HFFc6 (cell line): ENCODE measurements at places on chromosomes 5 and 9. TPM values are rescaled to one million over a fixed set of nuclear protein-coding genes. Genes with fewer than 3 reads are reported as not detected.
A peak's percentile ranks its signal among the peaks of the same experiment; 100 is the strongest.

Gene ARHGEF28
- total RNA-seq = 8.1 to 13.6 TPM (median 8.2 TPM) in 3 replicates

Gene MOB3B
- total RNA-seq = not detected in 3 replicates

Gene FIBCD1
- total RNA-seq = 1.5 and 7.6 TPM in 2 replicates

Gene TUBB4B
- total RNA-seq = 392 and 658 TPM in 2 replicates

Gene BARHL1
- total RNA-seq = not detected in 2 replicates

Gene SLC6A3
- not detected in 3 replicates for total RNA-seq

GRCh38 chr9:13137426-13137825 is 142.1 kb downstream of the MPDZ start:
- no peak overlapping the region for H3K27ac ChIP-seq
- peaks cover 33% of the 10 kb centered on the region for H3K4me1 ChIP-seq
- H3K27me3 ChIP-seq = no peaks in the 10 kb centered on the region; the same call in 1 of the 2 replicates
- no peak for DNase-seq

GRCh38 chr5:143433670-143434069 is 30.2 kb upstream of the NR3C1 start:
- no peaks in the 10 kb centered on the region; the same call in 1 of the 2 replicates for H3K27me3 ChIP-seq
- DNase-seq = no peak
- no peak overlapping the region for H3K4me3 ChIP-seq
- H3K27ac ChIP-seq = no peak overlapping the region

DNA sequence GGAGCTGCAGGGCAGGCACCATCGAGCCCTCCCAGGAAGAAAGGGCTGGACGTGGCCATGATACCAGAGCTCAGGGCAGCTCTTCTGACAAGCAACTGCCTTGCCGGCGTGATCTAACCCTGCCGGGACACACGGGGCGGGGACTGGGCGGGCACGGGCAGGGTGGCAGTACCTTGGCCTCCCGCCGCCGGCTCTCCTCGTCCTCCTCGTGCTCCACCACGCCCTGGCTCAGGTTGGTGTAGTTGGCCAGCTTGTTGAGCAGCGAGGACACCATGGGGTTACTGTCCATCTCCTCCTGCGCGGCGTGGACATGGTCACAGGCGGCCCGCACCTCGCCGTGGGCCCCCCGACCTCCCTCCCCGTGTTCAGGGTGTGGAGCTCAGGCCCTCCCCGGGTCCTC is 18.5 kb downstream of the SLC12A7 start:
- no peak for DNase-seq
- no peaks in the 10 kb centered on the region for H3K4me1 ChIP-seq
- H3K36me3 ChIP-seq = no peaks in the 10 kb centered on the region
- H3K27ac ChIP-seq = no peak overlapping the region
- H3K27me3 ChIP-seq = peaks cover 9% of the 10 kb centered on the region
- no peak overlapping the region for H3K4me3 ChIP-seq

DNA sequence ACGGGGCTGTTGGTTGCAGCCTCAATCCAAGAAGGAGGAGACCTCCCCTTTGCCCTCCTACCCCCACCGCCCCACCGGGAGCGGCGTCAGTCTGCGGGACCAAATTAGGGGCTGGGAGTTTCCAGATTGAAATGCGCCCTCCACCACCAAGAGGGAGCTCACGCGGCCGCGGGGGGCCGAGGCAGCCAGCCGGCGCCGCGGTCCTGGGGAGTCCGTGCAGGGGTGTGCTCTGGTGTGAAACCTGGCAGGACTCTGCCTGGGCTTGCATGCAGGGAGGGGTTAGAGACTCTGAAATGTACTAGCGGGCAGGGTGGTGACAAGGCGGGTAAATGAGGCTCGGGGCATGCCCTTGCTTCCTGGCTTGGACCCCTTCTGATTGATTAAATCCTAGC is 989 bp upstream of the FBN2 start:
- H3K4me1 ChIP-seq = peaks cover 27% of the 10 kb centered on the region
- peaks cover 27% of the 10 kb centered on the region for H3K36me3 ChIP-seq
- peak overlapping the region; percentile 59 for H3K27ac ChIP-seq
- no peak for DNase-seq
- H3K4me3 ChIP-seq = peak overlapping the region; percentile 95

DNA sequence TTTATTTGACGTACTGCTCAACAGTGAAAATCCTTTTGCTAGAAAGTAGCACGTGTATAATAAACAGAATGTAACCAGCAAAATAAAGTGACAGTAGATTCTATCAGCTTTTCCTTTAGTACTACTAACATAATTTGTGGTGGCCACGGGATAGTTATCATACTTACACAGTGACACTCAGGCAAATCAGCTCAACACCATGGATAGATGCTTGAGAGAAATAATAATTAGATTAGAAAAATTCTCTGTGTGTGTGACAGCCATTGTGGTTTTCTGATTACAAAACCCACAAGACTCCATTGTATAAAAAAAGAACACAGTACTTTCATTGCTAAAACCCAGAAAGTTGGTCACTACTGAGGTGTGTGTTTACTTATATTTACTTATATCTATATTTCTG is 101.1 kb downstream of the MUSK start:
- H3K4me1 ChIP-seq = peaks cover 32% of the 10 kb centered on the region
- H3K27me3 ChIP-seq = no peaks in the 10 kb centered on the region; the same call in 1 of the 2 replicates
- peaks cover 9% of the 10 kb centered on the region for H3K36me3 ChIP-seq
- no peak overlapping the region; the same call in 1 of the 2 replicates for H3K4me3 ChIP-seq
- H3K27ac ChIP-seq = peak overlapping the region; percentile 46; the same call in 1 of the 2 replicates

DNA sequence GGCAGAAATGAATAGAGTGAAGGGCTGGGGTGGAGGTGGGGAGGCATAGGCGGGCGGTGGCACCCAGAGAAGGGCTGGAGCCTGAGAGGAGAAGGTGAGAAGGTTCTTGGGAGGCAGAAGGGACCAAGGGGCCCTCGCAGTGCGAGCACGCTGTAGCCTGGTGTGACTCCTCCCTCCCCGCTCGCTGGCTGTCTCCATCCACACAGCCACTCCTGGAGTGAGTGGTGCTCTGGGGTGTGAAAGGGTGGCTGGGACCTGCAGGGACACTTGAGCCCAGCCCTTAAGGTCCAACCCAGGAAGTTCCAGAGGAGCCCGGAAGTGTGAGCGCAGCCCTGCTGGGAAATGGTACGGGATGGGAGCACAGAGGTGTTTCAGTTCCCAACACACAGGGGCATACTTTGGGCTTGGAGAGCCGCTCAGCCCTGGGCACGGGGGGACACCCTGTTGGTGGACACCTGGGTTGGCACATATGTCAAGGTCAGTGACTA is 9.3 kb upstream of the SCGB3A1 start:
- no peak for DNase-seq
- no peak overlapping the region; the same call in 1 of the 2 replicates for H3K27ac ChIP-seq
- H3K4me3 ChIP-seq = no peak overlapping the region
- no peaks in the 10 kb centered on the region for H3K36me3 ChIP-seq
- no peaks in the 10 kb centered on the region for H3K4me1 ChIP-seq

DNA sequence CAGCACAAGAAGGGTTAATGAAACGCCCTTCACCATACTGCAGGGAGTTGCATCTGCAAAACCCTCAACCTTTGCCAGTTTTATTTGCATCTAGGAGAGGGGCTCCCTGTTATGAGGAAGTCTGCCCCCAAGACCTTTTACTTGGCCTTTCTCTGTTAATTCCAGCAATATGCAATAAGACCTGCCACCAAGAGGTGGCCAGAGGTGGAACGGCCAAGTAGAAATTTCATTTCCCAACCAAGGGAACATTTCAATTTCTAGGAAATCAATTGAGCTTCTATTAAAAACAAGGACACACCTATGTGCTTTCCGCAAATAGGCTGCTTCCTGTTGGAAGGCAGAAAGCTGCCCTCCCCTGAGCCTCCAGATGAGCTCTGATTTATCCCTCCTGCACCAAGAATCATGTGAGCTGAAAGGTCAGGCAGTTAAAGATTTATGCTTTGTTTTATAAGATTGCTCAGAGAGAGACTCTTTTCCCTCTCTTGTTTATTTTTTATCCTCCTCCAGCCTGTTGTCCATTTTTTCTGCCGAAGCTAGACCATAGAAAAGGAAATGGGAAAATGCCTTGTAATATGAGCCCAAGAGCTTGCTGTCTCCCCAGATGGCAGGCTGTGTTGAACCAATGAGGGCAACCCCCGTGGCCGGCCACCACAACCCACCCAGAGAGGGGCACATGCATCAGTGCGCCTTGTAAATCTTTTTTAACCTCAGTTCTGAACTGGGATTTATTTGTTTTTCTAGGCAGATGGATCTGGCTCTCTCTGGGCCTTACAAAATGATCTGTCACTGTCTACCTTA is 572.8 kb downstream of the TLE1 start:
- no peaks in the 10 kb centered on the region for H3K36me3 ChIP-seq
- no peak overlapping the region for H3K4me3 ChIP-seq
- peaks cover 7% of the 10 kb centered on the region for H3K27me3 ChIP-seq
- H3K27ac ChIP-seq = no peak overlapping the region
- no peaks in the 10 kb centered on the region for H3K4me1 ChIP-seq
- DNase-seq = no peak

- H3K27me3 ChIP-seq = no peaks in the 10 kb centered on the region
- no peaks in the 10 kb centered on the region for H3K4me1 ChIP-seq
- no peak overlapping the region for H3K4me3 ChIP-seq
- H3K36me3 ChIP-seq = no peaks in the 10 kb centered on the region
- H3K27ac ChIP-seq = no peak overlapping the region
- no peak for DNase-seq
Observed at GRCh38 chr5:60352992-60353599, 346.9 kb downstream of the DEPDC1B start.

DNA sequence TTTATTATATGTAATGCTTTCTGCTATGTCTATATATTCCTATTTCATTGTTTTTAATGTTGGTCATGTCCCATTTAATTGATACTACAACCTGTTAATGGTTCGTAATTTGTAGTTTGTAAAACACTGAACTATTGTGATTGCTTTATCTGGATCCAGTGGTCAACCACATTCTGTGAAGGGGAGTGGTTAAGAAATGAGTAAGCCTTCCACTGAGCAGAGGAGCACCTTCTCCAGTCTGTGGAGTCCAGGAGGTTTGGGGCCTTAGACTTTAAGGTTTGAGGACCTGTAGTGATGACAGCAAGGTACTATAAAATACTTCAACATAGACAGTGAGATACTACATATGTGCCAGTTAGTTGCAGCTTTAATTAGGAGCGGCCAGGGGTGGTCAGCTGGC is 67.7 kb upstream of the RAD23B start:
- H3K27me3 ChIP-seq = no peaks in the 10 kb centered on the region; the same call in 1 of the 2 replicates
- DNase-seq = peak; percentile 35
- peak overlapping the region; percentile 25; the same call in 1 of the 2 replicates for H3K27ac ChIP-seq
- peaks cover 40% of the 10 kb centered on the region for H3K4me1 ChIP-seq
- H3K36me3 ChIP-seq = no peaks in the 10 kb centered on the region

- no peak overlapping the region for H3K27ac ChIP-seq
- no peak for DNase-seq
- H3K4me1 ChIP-seq = peaks cover 12% of the 10 kb centered on the region
Observed at GRCh38 chr5:156456857-156457256, 129.9 kb downstream of the SGCD start.

GRCh38 chr9:38311382-38312270 is 80.9 kb upstream of the ALDH1B1 start:
- H3K36me3 ChIP-seq = no peaks in the 10 kb centered on the region
- peaks cover 7% of the 10 kb centered on the region for H3K4me1 ChIP-seq
- peaks cover 56% of the 10 kb centered on the region for H3K27me3 ChIP-seq
- no peak for DNase-seq
- no peak overlapping the region for H3K27ac ChIP-seq

- H3K4me1 ChIP-seq = peaks cover 10% of the 10 kb centered on the region
- peak overlapping the region; percentile 89; the same call in 1 of the 2 replicates for H3K4me3 ChIP-seq
- H3K27me3 ChIP-seq = peaks cover 2% of the 10 kb centered on the region
- DNase-seq = no peak
Observed at GRCh38 chr5:90440644-90441043, 31.1 kb upstream of the CETN3 start.

GRCh38 chr9:123316053-123316718 is 39.8 kb upstream of the CRB2 start:
- H3K4me3 ChIP-seq = no peak overlapping the region
- H3K4me1 ChIP-seq = no peaks in the 10 kb centered on the region
- no peak for DNase-seq
- H3K27me3 ChIP-seq = peaks cover 39% of the 10 kb centered on the region
- H3K36me3 ChIP-seq = no peaks in the 10 kb centered on the region

DNA sequence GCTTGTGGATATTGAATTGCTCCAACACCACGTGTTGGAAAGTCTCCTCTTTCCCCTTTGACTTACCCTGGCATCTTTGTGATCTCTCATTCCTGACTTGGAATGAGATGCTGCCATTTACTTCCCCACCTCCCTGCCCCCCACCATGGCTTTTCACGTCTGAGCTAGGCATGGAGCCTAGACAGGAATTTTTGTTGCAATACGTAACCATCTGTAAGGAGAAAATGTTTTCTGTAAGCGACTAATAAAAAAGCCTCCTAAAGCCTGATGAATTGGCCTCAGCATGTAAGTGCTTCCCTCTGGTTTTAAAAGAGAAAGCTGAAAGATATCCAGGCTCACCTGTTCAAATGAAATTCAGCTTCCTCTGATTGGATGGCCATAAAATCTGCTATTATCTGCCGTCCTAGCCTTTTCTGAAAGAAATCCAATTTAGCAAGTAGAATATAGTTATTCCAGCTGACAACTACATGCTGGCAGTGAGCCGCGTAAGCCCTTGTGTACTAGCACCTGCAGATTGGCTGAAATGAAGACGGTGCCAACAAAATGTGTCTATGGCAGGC is 200.1 kb downstream of the NSG2 start:
- no peaks in the 10 kb centered on the region for H3K27me3 ChIP-seq
- peaks cover 6% of the 10 kb centered on the region for H3K36me3 ChIP-seq
- H3K4me3 ChIP-seq = no peak overlapping the region
- no peaks in the 10 kb centered on the region for H3K4me1 ChIP-seq
- no peak overlapping the region for H3K27ac ChIP-seq
- no peak for DNase-seq

DNA sequence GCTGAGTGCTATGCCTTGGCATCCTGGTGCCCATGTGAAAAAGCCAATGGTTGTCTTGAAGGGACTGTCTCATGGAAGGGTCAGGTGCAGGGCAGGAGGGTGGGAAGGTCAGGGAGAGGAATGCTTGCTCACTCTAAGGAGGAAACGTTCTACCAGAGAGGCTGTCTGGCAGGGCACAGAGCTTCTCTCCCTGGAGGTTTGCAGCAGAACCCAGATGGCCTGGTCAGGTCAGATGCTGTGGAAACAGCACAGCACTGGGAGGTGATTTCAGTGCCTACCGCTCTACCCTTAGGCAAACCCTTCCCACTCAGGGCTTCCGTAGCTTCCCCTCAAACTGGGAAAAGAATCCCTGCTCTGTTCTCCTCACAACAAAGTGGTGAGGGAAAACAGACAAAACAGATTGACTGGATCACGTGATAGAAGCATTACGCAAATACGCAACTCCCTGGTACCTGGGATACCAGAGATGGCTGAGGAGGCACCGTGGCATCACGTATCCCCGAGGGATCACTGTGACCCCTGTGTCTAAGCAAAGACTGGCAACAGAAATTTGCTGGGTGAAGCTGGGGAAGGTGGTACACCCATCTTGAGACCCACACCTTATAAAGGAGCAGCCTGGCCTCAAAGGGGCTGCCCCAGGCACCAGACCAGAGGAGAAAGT is 3.9 kb upstream of the MGAT1 start:
- H3K4me1 ChIP-seq = peaks cover 62% of the 10 kb centered on the region
- DNase-seq = no peak
- H3K27me3 ChIP-seq = no peaks in the 10 kb centered on the region; the same call in 1 of the 2 replicates
- H3K36me3 ChIP-seq = peaks cover 5% of the 10 kb centered on the region
- H3K27ac ChIP-seq = peak overlapping the region; percentile 88; the same call in 1 of the 2 replicates
- peak overlapping the region; percentile 92; the same call in 1 of the 2 replicates for H3K4me3 ChIP-seq

DNA sequence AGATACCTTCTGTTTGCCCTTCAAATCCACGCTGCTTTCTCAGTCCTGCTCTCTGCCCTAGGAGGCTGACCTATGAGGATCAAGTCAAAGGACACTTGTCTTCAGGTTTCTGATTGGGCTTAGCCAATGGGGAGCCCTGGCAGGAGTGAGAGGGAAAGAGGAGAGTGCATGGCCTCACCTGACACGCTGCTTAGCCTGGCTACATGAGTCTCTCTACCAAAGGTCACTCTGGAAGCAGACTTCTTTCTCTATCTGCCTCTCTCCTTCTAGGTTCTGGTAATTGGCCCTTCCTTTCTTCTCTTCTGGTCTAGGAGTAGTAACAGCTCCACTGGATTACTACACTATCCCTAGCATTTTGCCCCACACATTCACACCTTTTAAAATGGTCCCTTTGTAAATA is 13.1 kb downstream of the ARSB start:
- peaks cover 1% of the 10 kb centered on the region for H3K27me3 ChIP-seq
- H3K4me1 ChIP-seq = peaks cover 26% of the 10 kb centered on the region
- no peak overlapping the region for H3K4me3 ChIP-seq
- DNase-seq = no peak
